Activated naive CD8-positive, alpha-beta T cell treated with anti-CD3 and anti-CD28 coated beads, Interleukin-2, amount 10 ng/mL, durations not matched to agents 7 days and 5 days (primary cell): ENCODE measurements at places on chromosomes 11 and 22.

DNA sequence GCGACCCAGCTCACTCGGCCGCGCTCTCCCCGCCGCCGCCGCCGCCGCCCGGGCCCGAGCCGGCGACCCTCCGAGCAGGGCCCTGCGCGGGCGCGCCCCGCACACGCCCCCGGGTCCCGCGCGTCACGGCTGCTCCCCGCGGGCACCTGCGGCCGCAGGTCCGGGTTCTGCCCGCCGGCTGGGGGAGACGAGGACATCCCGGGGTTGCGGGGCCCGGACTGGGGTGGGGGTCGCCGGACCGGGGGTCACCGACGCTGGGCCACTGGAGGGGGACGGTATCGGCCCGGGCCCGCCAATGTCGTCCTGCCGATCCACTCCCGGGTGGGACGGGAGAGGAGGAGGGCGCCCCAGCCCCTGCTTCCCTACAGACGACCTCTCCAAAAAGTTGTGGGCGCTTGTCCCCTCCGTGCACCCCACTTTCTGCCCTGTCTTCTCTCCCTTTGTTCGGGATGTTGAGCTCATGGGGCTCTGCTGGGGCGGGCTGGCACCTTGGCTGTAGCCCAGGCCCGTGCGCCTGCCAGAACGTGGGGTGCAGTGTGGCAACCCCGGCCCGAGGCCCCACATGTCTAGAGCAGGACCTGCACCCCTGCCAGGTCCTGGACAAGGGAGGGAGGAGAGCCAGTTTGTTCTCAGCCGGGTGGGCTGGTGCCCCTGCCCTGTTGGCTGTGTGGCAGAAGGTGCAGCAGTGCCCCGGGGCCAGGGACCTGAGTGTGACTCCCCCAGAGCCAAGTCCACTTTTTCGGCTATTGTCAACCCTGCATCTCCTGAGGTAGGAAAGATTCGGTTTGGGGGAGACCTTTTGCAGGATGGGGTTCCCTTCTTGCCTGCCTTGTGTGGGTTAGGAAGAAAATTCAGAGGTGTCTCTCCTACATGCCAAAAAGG lies 40.2 kb upstream of the CELSR1 start:
- no peak for DNase-seq

DNA sequence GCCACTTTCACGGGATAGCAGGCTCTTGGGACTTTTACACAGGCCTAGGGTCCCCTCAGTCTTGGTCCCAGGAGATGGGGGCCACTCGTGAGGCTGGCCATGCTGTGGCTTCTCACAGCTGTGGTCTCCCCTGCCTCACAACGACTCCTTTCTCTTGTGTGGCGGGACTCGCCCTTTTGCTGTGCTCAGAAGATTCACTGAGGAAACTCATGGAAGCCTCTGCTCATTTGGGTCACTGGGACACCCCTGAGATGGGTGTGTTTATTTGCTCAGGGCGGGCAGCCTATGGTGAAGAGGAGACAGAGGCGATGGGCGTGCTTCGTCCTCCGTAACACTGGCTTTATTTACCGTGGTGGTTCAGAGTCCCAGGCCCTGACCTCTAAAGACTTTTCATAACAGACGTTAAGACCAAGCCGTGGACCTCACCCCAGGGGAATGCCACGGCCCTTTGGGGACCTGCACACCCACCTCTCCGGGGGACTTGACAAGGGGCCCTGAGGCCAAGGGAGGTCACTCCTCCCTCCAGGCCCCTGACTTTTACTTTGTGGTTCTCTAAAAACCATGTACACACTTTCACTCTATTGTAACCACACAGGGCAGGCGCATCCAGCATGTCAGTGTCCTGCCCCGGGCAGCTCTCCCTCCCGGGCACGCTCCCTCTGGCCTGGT lies 15.5 kb downstream of the TEF start:
- no peak for DNase-seq

- no peak for DNase-seq
Measured at GRCh38 chr11:47345890-47346563, 6.5 kb downstream of the MYBPC3 start.

GRCh38 chr11:44443836-44444769 lies 121.4 kb upstream of the CD82 start:
- no peak for DNase-seq

DNA sequence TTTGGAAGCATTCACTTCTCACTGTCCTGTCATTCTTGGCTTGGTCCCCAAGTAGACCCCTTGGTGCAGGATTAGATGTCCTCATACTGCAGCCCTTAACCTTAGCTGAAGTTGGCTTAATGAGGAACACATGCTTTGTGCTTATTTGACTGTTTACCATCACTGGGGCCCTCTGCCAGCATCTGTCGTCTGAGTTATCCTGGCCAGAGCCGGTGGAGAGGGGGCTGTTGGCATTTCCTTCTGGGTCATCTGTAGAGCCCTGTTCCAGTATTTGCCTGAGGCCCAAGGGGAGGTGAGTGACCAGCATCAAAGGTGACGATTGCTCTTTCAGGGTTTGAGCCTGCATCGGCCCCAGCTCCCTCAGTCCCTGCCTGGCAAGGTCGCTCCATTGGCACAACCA lies 126.4 kb upstream of the RASSF10 start:
- no peak for DNase-seq

DNA sequence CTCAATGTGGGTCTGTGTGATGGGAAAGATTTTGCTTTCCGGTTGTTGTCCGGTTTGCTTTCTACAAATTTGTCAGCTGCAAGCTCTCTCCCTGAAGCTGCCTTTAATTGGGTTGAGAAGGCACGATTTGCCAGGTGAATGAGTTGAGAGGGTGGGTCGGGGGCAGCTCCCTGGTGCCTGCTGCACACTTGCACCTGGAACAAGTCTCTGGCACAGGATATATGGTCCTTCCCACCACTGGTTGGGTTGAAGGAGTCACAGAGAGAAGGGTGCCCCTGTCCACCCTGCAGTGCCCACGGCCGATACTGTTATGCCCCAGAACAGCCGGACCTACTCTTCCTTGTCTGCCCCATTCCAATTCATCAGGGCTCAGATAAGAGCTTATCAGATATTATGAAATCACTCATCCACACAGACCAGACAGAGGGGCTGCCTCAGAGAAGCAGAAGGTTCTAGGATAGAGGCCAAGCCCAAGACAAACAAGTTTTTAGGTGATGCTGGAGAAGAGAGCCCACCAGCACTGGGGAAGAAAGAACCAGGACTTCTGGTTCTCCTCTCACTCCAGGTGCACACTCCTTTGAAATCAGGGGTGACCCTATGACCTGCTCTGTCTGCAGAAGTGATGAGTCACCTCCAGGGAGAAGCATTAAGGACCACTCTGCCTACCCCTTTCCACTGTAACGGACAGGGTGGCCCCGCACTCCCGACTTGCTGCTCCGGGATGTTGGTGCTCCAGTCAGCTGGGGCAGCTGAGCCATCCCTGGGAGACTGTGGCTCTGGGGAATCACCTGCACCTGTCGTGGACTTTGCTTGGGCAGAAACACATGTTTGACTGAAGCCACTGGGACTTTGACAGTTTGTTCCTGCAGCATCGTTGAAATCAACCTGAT lies 45.3 kb downstream of the RTL6 start:
- DNase-seq, result peak; percentile 15

DNA sequence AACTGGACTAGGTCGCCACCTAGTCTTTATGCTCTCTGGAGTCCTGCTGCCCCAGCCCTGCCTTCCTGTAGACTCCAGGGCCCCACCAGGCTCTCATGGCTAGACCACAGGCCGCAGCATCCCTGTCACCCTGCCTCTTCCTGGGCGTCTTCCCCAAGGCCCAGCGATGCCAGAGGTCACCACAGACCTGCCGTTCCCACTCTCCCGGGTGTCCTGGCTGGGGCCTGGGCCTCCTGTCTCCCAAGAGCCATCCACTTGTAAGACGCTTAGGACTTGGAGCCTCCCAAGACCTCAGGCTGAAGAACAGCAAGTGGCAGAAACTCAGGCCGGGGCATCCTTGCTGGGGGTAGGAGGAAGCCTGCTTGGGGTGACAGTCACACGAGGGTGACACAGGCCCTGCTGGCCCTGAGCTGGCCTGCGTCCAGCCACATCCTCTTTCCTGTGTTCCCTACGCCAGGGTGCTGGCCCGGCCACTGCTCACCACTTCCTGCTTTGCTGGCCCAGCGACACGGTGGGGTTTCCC lies 2.0 kb upstream of the TCIRG1 start:
- peak; percentile 56 for DNase-seq

DNA sequence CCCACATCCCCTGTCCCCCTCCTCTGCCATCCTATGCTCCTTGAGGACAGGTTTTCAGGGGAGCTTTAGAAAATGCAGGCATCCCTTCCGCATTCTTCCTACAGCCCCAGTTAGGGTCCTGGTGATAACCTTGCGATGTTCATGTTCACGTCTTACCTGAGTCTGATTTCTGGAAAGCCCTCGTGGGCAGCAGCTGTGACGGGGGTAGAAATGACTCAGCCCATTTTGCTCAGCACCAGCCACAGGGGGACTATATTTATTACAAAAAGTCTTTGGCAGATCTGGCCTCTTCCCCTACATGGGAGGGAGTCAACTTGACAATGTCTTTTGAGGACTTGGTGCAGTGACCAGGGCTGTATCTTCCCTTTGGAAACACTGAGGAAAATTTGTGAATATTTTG lies 12.3 kb downstream of the PKNOX2 start:
- DNase-seq, result no peak

DNA sequence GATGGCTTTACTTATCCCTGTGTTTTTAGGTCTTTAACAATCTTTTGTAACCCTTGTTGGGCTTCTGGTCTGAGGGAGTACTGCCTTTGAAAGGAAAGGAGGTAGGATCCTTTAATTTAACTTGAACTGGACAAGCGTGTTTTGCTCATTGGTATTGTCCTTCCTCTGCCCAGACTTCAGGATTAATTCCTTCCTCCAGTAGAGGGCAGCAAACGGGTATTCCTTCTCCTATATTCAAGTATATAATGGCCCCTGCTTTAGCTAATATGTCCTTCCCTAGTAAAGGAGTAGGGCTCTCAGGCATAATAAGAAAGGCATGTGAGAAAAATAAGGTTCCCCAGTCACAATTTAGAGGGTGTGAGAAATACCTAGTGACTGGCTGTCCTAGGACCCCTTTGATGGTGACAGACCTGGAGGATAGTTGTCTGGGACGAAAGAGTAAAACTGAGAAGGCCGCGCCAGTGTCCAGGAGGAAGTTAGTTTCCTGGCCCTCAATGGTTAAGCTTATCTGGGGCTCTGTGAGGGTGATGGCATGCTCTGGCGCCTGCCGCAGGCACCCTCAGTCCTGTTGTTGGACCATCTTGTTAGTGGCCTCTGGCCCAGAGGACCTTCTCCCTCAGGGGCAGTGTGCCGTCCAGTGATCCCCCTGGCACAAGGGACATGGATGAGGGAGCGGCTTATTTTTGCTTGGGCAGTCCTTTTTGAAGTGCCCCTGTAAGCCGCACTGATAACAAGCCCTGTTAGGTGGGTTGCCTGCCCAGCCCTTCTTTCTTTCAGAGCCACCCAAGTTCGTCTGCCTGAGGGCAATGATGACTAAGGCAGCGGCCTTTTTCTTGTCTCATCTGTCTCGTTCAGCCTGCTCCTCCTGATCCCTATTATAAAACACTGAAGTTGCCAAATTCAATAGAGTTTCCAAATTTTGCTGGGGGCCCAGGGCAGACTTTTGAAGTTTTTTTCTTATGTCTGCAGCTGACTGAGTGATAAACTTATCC lies 51.8 kb downstream of the C11orf71 start:
- DNase-seq, result no peak

GRCh38 chr11:61142424-61142823 lies 18.8 kb downstream of the VPS37C start:
- no peak for DNase-seq

DNA sequence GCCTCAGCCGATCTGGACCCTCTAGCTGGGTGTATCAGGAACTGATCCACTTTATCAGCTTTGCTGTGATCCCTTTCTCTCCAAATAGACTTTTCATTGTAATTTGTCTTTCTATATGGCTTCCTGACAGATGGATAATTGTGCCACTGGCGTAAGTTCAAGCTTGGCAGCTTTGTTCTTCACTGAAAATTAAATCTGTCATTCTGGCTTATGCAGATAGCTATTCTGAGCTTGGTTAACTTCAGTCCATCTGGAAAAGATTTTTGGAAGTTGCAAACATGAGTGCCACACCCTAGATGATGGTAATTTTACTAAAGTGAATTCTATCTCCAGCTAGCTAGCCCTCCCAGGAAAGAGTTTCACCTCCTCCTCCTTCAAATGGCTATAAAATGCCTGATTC lies 8.1 kb downstream of the OR5A2 start:
- DNase-seq, result no peak

- DNase-seq, result peak; percentile 65
Measured at GRCh38 chr22:27801202-27801615, 347 bp downstream of the MN1 start.

DNA sequence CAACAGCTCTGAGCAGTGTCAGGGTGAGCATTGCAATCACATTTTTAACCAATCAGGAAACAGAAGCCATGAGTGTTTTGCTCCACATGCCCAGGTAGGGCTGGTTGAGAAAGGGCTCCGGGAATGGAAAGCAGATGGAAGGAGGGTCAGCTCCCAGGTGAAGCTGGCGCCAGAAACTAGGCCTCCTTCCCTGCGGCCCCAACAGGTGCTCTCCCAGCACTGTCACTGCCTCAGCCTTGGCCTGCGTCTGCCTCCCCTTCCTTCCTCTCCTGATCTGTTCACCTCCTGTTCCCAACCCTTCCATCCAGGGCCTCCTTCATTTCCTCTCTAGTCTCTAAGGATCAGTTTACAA lies 4.6 kb upstream of the VSIG10L2 start:
- DNase-seq, result no peak

DNA sequence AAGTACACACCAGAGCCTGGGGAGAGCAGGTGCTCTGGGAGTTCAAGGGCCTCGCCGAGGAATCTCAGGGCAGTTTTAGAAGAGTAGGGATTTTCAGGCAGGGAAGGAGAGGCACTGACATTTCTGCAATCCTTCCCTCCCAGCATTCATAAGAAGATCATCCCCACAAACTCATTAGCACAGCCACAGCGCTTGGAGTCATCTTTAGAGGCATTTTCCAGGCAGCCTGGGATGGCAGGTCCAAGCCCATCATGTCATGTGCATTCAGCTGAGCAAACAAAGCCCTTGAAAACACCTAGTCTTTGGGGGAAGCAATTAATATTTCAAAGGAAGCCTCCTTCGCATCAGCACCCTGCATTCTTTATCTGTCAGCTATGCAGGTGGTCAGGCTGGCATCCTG lies 43.8 kb downstream of the MAP6 start:
- DNase-seq, result no peak

DNA sequence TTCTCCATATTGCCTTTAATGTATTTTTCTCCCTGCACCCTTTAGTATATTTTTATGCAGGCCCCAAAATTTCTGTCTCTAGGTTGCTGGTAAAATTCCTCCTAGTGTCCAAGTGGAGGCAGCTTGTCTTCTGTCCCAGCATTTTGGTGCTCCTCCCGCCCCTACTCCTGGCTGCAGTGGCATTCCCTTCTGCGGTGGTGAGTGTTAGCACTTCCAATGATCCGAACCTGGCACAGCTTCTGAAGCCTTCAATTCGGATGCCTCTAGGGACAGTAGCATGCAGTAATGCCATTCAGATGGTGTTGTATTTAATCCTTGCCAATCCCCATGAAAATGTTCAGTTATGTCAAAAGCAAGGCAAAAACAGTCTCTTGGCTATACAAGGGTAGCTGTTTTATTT lies 5.9 kb downstream of the YWHAH start:
- no peak for DNase-seq

GRCh38 chr11:106021181-106021966 lies 666 bp downstream of the MSANTD4 start:
- DNase-seq, result no peak
